HepG2 (cell line): ENCODE measurements at places on chromosomes 12 and 14. TPM values are rescaled to one million over a fixed set of nuclear protein-coding genes. Genes with fewer than 3 reads are reported as not detected.

GRCh38 chr12:3667485-3667884 lies 85.4 kb downstream of the CRACR2A start:
- H3K4me1 ChIP-seq, result no peaks in the 10 kb centered on the region
- DNase-seq, result no peak
- H3K27me3 ChIP-seq, result no peaks in the 10 kb centered on the region
- no peak overlapping the region for H3K4me3 ChIP-seq
- no peak overlapping the region for H3K27ac ChIP-seq

DNA sequence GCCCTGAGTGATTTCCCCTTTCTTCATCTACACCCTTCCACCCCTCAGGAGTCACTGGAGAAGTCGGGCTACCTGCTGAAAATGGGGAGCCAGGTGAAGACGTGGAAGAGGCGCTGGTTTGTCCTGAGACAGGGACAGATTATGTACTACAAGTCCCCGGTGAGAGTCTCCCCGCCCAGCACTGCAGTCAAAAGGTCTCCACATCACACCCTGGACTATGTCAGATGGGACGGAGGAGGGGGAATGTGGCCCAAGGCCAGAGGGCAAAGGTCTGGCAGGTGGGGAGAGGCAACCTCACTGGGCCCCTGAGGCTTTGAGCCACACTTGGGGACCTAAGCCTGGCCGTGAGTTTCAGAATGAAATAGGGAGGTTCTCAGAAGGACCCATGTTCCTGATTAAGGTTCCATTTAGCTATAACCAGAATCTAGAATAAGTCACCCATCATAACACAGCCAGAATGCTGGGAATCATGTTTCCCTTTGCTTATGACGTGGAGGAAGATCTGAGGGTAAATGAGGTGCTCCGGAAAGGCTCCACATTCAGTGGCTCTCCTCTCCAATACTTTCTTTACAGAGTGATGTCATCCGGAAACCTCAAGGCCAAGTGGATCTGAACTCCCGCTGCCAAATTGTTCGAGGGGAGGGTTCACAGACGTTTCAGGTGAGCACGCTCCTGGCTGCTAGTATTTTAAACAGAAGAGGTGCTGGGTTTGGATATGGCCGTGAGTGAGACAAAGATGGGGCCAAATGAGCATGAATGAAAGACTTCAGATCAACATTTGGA lies 26.6 kb downstream of the PIGH start:
- DNase-seq, result no peak
- H3K4me3 ChIP-seq, result no peak overlapping the region
- no peaks in the 10 kb centered on the region for H3K27me3 ChIP-seq
- no peak overlapping the region for H3K27ac ChIP-seq

- no peak overlapping the region for H3K4me3 ChIP-seq
- no peak for DNase-seq
- no peaks in the 10 kb centered on the region for H3K36me3 ChIP-seq
These were observed 743.5 kb downstream of the DIO2 start for GRCh38 chr14:79467835-79468234.

GPR33 gene
- not detected in 2 replicates for total RNA-seq

DNA sequence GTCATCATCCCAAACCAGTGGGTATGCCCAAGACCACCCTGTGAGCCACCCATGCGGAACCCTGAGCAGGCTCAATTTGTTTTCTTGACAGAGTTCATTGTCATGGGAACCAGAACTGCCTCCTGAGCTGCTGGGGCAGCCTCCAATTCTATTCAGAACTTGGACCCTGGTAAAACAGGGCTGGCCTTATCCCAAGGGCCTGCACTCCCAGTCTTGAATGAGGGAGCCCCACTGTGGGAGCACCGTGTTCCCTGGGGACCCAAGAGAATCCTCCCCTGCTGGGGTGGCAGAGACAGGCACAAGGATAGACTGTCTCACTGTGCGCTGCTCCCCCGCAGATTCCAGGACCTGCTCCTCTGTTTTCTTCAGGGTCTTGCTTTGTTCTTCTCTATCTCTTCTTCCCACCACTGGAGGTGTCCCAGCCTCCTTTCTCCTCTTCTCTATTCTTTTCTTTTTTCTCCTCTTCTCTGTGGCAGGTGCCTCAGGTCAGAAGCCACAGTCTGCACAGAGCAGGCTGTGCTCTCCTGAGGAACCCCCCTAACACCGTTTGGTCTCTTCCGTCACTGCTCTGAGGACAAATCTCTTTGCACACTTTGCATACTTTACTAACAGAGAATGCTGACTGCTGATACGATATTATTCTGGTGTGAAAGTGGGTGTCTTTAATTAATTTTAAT lies 31.2 kb upstream of the CHPT1 start:
- H3K27ac ChIP-seq, result no peak overlapping the region
- no peak for DNase-seq
- no peak overlapping the region for H3K4me3 ChIP-seq

DNA sequence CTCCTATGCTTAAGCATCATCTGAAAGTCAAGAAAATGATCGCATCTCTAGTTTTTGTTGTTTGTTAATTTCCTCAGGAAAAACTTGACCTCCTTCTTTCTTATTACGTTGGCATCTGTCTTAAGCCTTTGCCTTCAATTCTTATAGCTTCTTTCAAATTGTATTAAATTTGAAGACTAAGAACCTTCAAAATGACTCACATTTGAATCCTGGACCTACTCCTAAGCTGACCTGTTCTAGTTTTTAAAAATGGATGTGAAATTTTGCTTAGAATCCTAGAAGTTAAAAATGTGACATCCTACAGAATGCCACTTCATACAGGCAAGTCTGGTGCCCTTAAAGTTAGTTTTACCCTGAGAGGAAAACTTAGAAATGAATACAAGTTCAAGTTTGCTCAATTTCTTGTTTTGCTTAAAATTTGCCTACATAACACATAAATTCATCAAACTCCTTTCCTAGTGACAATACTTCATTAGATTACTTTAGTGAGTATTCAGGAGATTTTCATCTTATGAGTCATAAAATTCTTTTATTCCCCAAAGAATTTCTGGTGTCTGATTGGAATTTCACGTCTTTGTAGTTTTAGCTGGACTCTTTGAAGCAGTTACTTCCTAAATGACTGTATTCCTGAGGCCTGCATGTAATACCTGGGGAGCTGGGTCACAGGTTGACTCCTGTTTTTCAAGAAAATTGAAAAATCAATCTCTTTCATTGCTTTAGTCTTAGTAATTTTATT lies 152.3 kb downstream of the MSRB3 start:
- H3K4me1 ChIP-seq, result no peaks in the 10 kb centered on the region
- H3K27ac ChIP-seq, result no peak overlapping the region
- no peak overlapping the region for H3K4me3 ChIP-seq
- H3K36me3 ChIP-seq, result no peaks in the 10 kb centered on the region

DNA sequence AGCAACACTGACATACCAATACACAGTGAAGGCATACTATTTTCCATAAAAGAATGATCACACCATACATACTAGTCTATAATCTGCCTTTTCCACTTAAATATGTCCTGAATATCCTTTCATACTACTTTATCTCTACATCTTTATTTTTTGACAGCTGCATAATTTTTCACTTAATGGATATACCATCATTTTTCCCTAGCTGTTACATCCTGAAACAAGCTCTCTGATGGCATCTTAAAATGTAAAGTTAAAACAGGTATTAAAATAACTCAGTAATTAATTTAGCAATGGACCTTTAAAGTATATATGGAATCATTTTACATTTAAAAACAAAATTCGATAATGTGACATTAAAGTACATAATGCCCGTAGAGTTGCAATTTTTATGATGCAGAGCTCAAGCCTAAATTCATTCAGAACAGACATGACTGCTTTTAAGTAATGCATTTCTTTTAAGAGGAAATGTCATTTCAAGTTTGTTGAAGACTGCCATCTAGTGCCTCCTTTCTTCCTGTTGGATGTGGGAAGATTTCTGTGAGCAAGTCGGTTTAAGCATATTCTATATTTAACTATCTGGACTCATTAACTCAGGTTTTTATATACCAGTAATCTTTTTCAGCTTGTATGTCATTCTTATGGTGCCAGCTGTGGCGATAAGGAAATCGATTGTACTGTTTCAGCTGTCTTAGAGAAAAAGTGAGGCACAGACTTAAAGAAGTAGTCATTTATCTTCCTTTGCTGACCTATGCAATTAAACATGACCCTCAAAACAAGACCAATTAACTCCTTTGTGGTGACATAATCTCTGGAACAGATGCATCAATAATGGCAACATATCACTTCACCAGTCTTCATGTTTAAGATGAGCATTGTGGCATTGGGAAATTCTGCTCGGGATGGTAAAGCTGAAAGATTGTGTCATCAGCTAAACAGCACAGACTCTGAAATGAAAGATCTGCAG lies 20.3 kb downstream of the PRICKLE1 start:
- no peaks in the 10 kb centered on the region; the same call in 1 of the 2 replicates for H3K27me3 ChIP-seq
- no peak overlapping the region for H3K27ac ChIP-seq
- DNase-seq, result peak; percentile 30
- H3K36me3 ChIP-seq, result no peaks in the 10 kb centered on the region

DNA sequence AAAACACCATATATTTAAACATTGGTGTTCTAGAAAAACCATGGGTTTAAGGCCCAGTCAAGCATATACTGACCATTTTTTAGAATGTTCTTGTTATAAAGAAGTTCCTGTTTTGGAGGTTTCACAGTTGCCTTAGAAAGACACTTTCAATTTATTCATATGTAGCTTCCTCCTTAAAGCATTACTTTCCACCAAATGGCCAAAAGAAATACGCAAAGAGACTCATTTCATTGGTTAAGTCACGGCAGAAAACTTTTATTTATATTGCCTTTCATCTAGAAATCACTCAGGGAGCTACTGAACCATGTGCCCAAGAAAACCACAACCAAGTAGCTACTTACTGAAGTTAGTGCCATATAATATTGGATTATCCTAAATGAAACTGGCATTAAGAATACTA lies 40.0 kb downstream of the MYBPC1 start:
- DNase-seq, result no peak
- peaks cover 11% of the 10 kb centered on the region; the same call in 1 of the 2 replicates for H3K4me1 ChIP-seq
- no peaks in the 10 kb centered on the region for H3K36me3 ChIP-seq

GRCh38 chr12:130253866-130254265 lies 83.8 kb upstream of the PIWIL1 start:
- 0 out of 3 replicates have a peak, but pooled peaks cover 7% of the 10 kb centered on the region for H3K27me3 ChIP-seq
- no peak for DNase-seq
- H3K27ac ChIP-seq, result no peak overlapping the region

PRICKLE1 gene
- not detected in 2 replicates for total RNA-seq

PRH1 gene
- 5.5 and 18.8 TPM in 2 replicates for total RNA-seq

GRCh38 chr12:112096667-112097066 lies 11.9 kb downstream of the NAA25 start:
- no peaks in the 10 kb centered on the region for H3K4me1 ChIP-seq
- peaks cover 4% of the 10 kb centered on the region for H3K36me3 ChIP-seq
- no peak overlapping the region for H3K4me3 ChIP-seq
- H3K27me3 ChIP-seq, result no peaks in the 10 kb centered on the region
- no peak for DNase-seq
- no peak overlapping the region for H3K27ac ChIP-seq

DNA sequence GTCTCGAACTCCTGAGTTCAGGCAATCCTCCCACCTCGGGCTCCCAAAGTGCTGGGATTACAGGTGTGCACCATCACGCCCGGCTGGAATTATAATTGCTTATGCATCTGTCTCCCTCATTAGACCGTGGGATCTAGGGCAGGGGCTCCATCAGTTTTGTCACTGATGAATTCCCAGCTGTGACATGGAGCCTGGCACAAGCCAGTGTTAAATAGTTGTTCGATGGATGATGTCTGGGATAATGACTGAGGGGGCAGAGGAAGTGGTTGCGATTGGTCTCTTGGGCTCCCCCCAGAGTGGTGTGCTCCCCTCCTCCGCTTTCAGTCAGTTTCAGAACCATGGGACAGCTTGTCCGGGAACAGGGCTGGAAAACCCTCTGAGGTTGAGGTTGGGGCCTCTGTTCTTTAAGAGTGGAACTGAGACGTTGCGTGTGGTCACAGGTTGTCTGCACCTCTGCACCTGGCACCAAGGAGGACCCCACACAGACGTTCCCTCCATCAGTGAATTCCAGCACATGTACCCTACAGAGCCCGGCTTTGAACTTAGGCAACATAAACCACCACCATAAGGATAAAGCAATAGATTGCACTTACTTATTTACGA lies 30.8 kb upstream of the BATF start:
- H3K27ac ChIP-seq, result no peak overlapping the region
- no peak for DNase-seq
- H3K4me3 ChIP-seq, result no peak overlapping the region
- H3K36me3 ChIP-seq, result no peaks in the 10 kb centered on the region
- H3K27me3 ChIP-seq, result no peaks in the 10 kb centered on the region; the same call in 2 of the 3 replicates

GRCh38 chr14:103155010-103155409 lies 31.7 kb downstream of the TNFAIP2 start:
- no peaks in the 10 kb centered on the region for H3K36me3 ChIP-seq
- H3K4me1 ChIP-seq, result peaks cover 19% of the 10 kb centered on the region
- peak; percentile 69 for DNase-seq
- H3K4me3 ChIP-seq, result no peak overlapping the region

- no peak overlapping the region for H3K4me3 ChIP-seq
- H3K27me3 ChIP-seq, result peaks cover 24% of the 10 kb centered on the region; the same call in 2 of the 3 replicates
- DNase-seq, result no peak
These were observed 17.3 kb upstream of the CCND2 start for GRCh38 chr12:4256043-4256826.

DNA sequence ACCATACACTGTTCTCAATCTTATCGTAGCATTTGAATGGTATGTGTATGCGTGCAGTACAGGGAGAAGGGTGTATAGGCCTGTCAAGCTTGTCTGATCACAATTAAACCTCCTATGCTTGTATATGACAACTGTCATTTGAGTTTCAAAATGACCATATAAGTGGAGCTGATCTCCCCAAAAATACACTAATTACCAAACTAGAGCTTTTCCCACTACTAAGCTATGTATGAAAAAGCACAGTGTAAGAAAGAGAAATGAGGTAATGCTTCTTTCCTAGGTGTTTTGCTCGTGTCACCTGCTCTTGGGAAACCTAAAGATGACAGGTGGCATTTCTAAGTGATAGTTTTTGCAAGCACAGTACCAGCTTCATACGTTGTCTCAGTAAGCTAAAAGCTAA lies 1.1 kb upstream of the STK38L start:
- H3K4me3 ChIP-seq, result no peak overlapping the region
- H3K27ac ChIP-seq, result no peak overlapping the region
- H3K36me3 ChIP-seq, result no peaks in the 10 kb centered on the region
- peaks cover 32% of the 10 kb centered on the region for H3K4me1 ChIP-seq

GRCh38 chr12:13749389-13749788 lies 232.0 kb downstream of the GRIN2B start:
- H3K27me3 ChIP-seq, result no peaks in the 10 kb centered on the region
- no peak overlapping the region for H3K4me3 ChIP-seq
- H3K36me3 ChIP-seq, result no peaks in the 10 kb centered on the region
- H3K4me1 ChIP-seq, result no peaks in the 10 kb centered on the region
- DNase-seq, result no peak

OR6C4 gene
- total RNA-seq, result not detected in 2 replicates

PMCH gene
- total RNA-seq, result not detected in 2 replicates

TC2N gene
- total RNA-seq, result not detected in 2 replicates

DNA sequence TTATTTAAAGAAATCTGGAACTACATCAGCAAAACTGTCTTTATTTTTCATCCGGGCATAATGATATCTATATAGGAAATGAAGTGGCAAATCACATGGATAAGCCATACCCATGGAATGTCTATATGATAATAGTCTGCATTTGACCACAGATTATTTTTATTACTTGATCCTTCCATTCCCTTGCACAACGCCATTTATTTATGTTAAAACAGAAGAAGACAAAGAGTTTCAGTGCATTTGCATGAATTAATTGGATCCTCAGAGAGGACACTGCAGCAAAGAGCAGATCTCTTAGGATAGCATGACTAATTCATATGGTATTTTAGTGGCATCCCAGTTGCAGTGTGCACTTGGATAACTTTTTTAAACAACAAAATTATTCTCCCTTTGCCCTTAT lies 345.0 kb downstream of the CCDC91 start:
- H3K27me3 ChIP-seq, result no peaks in the 10 kb centered on the region
- no peaks in the 10 kb centered on the region for H3K4me1 ChIP-seq
- H3K27ac ChIP-seq, result no peak overlapping the region
- H3K4me3 ChIP-seq, result no peak overlapping the region
- no peaks in the 10 kb centered on the region for H3K36me3 ChIP-seq
